ENCODE measurements at places on chromosomes 2 and 18.

- no peak for DNase-seq
Observed at GRCh38 chr2:124395961-124396360, 370.9 kb downstream of the CNTNAP5 start.

GRCh38 chr18:9739516-9739915, 31.4 kb downstream of the RAB31 start:
- no peak for DNase-seq

GRCh38 chr2:41194230-41194629, 742.3 kb upstream of the SLC8A1 start:
- DNase-seq = no peak

- no peak for DNase-seq
Observed at GRCh38 chr2:152835674-152836073, 117.3 kb downstream of the ARL6IP6 start.

DNA sequence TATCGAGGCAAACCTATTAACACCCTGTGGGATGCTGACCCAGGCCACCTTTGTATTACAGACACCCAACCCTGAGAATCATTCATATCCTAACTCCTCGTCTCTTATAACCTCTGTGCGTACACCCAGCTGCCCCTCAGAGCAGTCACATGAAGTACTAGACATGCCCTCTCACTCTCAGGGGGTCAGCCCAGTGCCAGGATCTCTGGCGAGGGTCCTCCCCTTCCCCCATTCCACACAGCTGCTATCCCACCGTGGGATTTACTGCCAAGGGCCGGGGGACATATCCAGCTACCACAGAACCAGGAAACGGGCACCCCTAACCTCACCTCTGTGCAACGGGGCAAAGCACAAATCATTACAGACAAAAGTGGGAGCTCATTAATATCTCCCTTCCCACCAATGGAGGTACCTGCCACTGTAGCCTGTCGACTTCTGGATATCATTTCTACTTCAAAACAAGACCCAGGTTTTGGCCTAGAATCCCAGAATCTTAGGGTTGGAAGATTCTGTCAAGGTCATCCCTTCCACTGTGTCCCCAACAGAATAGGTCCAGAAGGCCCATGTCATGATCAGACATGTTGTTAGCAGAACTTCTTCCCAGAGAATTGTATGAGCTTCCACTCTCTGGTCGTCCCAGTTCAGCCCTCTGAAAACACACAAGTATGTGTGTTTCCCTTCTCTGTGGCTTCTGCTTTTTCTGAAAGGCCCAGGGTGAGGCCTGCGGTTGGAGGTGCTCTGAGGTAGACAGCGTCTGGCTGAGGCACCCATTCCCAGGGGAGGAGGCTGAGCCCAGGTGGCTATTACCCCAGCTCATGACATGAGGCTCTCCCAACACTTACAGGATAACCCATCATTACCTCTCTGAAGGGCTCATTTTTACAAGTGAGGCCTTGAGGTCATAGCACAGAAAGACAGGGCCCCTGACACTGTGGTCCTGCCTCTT, 1.7 kb downstream of the TMBIM1 start:
- DNase-seq = peak; percentile 85

- DNase-seq = no peak
Observed at GRCh38 chr2:149152469-149152953, 114.0 kb downstream of the LYPD6B start.

DNA sequence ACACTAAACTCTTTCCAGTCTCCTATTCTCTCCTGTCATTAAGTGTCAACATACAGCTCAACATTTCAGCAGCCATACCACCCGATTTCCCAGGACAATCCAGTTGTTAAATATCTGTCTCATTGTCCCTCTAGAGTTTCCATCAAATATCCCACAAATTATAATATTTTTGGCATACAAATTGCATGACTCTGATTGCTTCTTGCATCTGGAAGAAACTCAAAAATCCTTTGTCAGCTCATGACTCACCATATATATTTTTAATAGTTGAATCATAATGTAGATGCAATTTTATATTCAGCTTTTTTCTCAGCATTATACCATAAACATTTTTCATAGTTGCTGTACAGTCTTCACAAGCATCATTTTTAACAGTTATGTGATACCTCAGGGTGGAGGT, 7.2 kb downstream of the SLC30A3 start:
- DNase-seq = no peak

DNA sequence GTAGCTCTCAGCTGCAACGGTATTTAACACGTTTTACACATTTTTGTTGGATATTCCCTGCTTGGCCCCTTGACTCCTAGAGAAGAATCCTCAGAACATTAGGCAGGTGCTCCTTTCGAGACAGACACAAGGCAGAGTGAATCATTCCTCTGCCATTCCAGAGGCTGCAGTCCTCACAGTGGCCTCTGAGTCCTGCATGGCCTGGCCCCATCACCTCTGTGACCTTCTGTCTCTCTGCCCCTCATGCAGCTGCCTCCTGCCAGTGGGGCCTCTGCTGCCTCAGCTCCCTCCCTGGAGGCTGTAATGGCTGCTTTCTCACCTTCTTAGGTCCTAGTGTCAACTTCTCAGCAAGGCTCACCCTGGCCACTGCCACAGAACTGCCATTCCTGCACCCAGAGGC, 101.3 kb downstream of the PTPRM start:
- DNase-seq = no peak

GRCh38 chr2:144040834-144041233, 479.1 kb downstream of the ZEB2 start:
- DNase-seq = no peak

DNA sequence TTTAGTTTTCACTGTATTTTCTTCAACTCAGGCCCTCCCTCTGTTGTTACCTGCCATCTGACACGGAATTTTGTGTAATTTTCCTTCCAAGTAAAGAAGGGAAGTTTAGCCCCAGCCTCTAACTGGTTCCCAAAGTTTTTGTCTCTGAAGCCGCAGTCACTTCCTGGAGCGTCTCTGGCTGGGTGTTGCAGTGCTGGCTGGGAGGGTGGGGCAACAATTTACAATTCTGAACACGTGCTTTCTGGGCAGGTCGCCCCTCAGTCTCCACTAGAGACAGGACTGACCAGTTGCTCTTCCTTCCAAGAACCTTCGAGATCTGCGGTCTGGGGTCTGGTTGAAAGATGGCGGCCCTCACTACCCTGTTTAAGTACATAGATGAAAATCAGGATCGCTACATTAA, 3.5 kb downstream of the CNDP2 start:
- DNase-seq = peak; percentile 66

DNA sequence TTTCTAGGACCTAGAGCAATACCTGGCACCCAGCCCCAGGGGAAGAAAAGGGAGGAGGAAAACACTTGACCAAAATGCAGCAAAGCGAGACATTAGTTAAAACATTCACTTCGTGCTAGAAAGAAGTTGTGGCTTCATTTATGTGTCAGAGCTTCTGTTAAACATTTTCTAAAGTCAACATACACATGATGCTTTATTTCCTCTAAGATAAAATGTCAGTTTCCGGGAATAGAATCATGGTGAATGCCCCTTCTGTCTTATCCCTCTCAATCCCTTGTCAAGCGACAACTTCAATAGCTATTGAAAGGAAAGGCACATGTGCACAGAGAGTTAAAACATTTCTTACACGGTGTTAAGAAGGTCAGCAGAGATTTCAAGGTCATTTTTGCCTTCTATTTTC, 404.6 kb upstream of the CWC22 start:
- no peak for DNase-seq

- DNase-seq = no peak
Observed at GRCh38 chr18:61236356-61237057, 96.7 kb upstream of the CDH20 start.
